ENCODE measurements at places on chromosomes 6 and 20. TPM values are rescaled to one million over a fixed set of nuclear protein-coding genes. Genes with fewer than 3 reads are reported as not detected.

Gene CCN6
- not detected for total RNA-seq

Gene CAGE1
- under 0.01 TPM for total RNA-seq

Gene NHSL1
- 69.6 TPM for total RNA-seq

Gene AHI1
- total RNA-seq = 40.6 TPM

Gene LST1
- 0.94 TPM for total RNA-seq

Gene SLC17A1
- total RNA-seq = not detected

Gene FAM83C
- total RNA-seq = not detected

Gene APOBEC2
- total RNA-seq = 0.62 TPM

DNA sequence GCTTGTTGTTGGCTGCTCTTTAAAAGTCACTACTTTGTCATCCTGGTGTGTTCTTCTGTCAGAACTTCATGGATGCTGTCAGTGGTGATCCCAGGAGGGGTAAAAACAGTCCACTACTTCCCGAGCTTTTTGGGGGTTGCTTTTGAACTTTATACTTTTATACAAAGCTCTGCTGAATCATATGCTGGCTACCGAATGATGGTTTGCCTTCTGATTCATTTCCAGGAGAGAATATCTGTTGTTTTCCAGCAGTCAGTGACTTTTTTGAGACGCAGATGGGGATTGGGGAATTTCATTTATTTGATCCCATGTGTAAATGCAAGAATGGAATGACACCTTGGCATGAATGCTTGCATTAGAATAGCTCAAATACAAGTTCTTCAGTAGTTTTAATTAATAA, 32.7 kb upstream of the COL10A1 start:
- no peak for DNase-seq

- DNase-seq = no peak
These were observed 406.1 kb downstream of the EPM2A start for GRCh38 chr6:145329257-145329656.

- DNase-seq = no peak
These were observed 69.8 kb upstream of the SNX9 start for GRCh38 chr6:157753291-157753690.

DNA sequence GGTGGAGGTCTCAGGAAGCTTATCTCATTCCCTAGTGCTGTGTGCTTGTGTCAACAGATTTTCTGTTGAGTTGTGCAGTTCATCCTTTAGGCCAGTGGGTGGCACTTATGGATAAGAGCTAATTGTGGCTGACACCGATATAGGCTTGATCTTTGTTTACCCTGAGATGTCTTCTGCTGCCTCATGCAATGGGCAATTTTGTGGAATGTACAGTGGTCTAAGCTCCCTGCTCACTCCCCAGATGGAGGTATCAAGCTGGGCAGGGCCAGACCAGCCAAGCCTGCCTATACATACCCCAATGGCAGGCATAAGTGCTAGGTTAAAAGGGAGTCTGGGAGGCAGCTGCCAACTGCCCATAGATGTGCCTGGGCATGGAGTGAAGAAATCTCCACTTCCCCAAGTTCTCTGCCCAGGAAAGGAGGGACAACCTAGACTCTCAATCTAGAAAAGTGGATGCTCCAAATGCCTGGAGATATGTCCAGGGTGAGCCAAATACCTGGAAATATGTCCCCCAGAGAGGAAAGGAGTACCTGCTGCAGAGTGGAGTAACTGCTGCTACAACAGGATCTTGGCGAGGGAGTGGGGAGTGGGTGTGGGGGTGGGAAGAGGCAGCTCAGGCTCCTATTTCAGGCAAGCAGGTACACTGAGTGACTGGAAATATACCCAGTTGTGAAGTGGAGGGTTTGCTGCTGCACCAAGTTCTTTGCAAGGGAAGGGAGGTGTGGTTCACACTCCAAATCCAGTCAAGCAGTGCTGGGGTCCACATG, 53.2 kb upstream of the ARG1 start:
- DNase-seq = no peak

GRCh38 chr6:48844696-48845095, 618.4 kb downstream of the MMUT start:
- DNase-seq = no peak

DNA sequence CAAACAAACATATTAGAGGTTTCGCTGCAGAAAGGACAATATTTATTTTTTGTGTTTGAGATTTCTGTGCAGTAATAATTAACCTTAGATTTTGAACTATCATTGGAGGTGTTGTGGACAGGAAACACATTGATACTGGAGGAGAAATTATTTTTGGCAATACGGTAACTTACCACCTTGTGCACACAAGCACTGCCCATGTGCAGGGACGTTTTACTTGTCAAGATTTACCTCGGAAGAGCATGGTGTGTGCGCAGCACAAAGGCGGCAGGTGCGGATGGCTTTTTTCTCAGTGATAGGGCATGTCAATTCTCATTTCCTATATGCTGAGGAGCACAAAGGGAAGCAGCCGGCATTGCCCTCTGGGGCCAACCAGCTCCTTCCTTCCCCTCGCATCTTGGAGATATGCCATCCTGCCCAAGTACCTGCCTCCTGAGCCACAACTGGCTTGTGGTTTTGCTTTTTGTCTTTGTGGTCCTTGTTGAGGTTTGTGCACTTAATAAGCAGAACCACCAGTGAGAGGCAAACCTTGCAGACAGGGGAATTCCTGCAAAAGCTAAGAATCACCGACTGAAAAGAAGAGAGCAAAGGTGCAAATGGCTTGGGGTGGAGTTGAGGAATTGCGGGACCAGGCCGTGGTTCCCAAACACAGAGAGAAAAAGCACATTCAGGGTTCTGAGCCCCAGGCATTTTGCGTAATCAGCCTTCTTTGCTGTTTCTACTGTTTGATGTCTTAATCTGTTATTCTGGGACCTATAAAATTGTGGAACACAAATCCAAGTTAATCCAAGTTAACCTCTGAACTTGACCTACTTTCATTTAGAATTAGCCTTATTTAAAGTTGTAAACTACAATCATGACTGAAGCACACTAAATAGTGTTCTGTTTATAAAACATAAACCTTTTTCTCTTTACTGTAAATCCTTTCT, 21.9 kb downstream of the SAMD5 start:
- DNase-seq = no peak

- no peak for DNase-seq
These were observed 26.8 kb upstream of the CLIC5 start for GRCh38 chr6:46042355-46042999.

GRCh38 chr6:116866281-116866871, 10.7 kb upstream of the RFX6 start:
- no peak for DNase-seq

DNA sequence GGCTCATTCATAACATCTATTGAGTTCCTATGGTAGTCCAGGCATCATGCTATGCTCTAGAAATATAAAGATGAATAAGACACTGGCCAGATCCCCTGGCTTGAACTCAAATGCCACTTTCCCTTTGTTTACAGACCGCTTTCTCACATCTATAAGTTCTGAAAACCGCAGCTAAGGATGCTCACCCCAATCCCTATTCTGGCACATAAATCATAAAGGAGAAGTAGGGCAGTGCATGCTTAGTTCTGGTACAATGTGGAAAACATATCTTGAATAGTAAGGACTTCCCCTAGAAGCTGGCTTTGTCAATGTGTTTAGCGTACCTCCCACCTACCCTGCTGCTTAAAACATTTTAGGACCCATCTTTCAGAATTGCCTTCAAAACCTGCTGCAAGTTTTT, 26.4 kb downstream of the MRS2 start:
- no peak for DNase-seq

DNA sequence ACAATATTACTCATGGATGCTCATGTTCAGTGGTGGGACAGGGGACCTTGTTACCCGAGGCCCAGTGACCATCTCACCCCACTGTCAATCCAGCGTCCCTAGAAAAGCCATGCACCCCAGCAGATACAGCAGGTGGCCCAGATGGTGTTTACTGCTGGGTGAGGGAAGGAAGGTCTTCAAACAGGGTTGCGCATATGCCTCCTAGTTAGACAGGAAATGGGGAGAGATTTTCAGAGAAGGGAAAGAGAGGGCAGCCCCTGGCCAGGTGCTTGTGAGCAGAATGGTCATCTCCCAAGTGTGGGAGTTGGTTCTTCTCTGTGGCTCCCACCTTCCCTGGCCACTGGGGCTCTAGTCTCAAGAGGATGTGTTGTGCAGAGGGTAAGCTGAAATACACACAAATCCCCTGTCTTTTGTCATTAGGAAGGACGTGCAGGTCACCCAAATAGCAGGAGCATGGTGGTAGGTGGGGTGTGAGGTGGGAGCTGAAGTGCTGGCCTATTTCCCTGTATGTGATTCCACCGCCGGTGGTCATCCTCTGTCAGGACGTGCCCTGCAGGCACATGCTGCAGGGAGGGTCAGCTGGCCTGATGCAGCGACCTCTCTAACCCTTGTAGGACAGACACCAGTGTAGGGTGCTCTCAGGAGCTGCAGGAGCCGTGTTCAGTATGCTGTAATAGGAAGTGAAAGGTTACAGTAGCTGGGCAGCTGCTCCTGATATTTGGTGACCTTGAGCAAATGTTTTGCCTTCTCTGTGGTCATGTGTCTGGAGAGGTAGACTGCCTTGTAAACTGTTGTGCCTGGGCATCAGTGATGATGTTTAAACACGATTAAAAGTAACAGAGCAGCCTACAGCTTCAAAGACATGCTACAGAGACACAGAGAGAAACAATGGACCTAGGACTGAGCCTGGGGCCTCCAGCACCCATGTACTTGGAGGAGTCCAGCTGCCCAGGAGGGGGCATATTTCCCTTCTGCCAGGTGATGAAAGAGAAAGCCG, 3.2 kb upstream of the CST3 start:
- no peak for DNase-seq

DNA sequence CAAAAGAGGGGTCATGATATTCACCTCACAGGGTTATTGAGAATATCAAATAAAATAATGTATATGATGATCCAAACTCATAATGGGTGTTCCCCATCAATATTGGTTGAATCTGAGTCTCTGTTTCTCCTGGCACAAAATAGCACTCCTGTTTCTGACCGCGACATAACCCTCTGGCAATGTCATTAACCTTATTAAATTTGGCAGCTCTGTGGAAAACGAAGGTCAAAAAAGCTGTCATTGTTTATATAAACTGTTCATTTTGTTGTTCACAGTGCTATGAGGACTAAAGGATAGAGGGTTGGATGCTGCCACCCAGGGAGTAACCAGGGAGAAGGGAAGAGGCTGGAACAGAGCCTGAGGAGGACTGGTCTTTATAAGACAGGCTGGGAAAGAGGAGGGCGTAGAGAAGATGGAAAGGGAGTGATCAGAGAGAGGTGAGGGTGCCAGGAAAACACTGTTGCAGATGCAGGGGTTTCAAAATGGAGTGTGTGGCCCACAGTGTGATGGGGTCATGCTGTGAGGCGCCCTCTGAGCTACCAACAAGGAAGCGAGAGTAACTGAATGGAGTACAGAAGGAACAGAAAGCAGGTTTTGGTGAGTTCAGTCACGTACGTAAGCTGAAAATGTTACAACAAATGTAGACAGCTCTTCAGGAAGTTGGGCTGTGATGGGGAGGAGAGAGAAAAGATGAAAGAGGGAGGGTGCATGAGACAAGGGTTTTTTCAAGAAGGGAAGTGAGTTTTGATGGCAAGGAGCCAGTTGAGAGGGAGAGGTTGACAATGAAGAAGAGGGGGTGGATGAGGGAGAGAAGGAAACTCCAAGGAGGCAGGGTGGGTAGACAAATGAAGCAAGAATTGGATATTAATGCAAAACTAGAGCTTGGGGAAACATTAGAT, 251.6 kb upstream of the TAB2 start:
- DNase-seq = no peak

DNA sequence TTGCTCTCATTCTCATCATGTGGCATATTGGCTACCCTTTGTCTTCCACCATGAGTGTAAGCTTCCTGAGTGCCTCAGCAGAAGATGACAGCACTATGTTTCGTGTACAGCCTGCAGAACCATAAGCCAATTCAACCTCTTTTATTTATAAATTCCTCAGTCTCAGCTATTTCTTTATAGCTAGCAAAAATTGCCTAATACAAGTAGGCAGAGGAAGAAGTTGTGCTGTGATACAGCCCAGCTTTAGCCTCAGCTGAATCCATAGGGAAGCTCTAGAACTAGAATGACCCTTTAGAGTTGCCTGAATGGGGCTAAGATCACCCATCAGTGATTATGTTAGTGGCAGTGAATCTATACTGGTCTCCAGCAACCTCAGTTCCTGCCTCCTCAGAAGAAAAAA, 19.0 kb upstream of the SERINC1 start:
- DNase-seq = no peak

DNA sequence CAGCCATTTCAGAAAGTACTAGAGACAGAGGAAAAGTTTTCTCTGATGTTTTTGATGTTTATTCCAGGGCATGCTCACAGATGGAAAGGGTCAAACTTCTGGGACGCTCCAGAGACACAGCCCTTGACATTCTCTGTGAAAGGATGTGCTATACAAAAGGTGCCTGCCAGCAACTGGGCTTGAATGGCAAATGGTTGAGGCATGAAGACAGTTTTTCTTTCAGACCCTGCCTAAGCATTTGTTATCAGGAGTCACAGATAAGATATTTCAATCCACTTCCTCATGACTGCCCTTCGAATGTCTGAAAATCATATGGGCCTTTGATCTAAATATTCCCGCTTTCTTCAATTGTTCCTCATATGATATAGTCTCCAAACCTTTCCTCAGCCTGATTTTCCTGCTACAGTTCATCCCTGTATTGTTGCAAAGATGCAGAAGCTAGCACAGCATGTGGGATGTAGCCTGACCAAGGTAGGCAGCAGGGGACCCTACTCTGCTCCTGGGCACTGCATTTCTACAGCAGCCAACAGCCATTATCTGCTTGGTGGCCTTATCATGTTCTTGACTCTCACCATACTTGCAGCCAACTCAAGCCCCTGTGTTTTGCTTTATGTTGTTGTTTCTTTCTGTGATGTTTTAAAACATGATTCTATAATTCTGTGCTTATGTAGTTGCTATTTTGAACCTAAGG, 14.6 kb upstream of the TXLNB start:
- DNase-seq = no peak

DNA sequence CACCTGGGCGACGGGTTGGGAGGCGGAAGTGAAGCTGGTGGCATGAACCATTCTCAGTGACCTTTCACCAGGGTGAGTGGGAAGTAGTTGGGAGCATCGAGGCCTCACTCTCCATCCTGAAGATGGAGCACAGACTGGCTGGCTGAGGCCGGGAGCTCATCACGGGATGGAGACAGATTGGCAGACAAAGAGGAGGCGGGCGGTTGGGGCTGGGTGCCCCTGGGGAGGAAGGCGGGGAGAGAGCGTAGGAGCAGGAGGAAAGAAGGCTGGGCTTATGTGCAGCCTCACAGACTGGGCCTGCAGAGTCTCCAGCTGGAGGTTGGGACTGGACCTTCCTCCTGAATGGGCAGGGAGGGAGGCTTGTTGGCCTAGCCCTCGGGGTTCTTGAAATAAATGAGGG, 44.2 kb upstream of the SCRT2 start:
- no peak for DNase-seq

GRCh38 chr6:97778290-97779038, 495.4 kb upstream of the MMS22L start:
- no peak for DNase-seq

GRCh38 chr6:88251301-88251700, 85.2 kb upstream of the CNR1 start:
- DNase-seq = no peak

- DNase-seq = no peak
These were observed 57.4 kb upstream of the FOXC1 start for GRCh38 chr6:1552296-1552761.
